ENCODE measurements at places on chromosomes 3 and 15.

DNA sequence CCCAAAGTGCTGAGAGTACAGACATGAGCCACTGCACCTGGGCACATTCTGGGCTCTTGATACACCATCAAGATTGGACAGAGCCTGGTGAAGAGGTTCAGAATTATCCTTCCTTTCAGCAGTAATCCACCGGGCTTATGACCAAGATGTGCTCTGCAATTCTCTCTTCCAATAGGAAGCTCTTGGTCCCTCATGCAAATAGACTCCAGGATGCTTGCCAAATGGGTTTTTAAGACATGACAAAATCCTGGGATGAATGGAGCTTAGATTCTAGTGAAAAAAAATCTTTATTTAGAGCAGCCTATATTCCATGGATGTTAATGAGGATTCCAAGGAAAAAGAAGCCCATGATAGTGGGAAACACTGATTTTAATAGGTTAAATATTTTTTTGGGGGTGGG is 119.1 kb downstream of the SV2B start:
- no peak for DNase-seq

- DNase-seq = no peak
These were observed 28.5 kb downstream of the ACKR4 start for GRCh38 chr3:132625613-132626012.

DNA sequence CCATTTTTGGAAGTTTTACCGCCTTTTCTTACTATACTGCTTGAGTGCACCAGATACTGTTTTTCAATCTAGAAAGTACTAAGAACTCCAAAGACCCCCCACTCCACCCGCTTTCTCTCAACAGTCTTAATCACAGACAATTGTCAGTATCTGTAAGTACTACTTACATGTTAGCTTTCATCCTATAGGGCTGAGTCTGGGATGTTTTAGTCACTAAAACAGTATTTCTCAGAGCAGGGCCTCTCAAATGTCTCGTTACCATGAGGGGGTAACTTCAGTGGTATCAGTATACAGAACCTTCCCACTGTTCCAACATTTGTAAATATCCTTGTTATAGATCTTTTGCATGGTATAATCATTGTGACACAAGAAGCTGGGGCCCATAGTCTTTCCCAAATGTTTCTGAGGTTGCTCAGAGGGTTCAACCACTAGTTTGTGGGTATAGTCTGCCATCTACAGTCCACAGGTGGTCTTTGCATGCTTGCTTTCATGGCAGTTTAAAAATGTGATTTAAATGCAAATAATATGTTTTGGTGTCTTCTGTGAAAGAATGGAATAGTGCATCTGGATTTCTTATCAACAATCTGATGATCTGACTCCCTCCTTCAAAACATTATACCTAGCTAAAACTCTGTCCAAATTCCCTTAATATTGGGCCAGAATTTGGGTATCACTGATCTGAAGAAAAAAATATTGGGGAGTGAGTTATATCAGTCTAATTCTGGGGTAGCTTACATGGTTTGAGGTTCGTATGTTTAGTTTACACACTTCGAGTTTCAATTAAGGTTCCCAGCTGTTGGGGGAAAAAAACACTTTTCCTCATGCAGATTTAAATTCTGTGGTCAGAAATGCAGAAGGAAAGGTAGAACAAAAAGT is 18.0 kb upstream of the DNAJC13 start:
- peak; percentile 36 for DNase-seq

GRCh38 chr3:130543322-130543721 is 26.3 kb downstream of the COL6A6 start:
- no peak for DNase-seq

- no peak for DNase-seq
These were observed 767.1 kb downstream of the NTRK3 start for GRCh38 chr15:87489456-87489855.

- no peak for DNase-seq
These were observed 122.7 kb downstream of the GOLIM4 start for GRCh38 chr3:167973046-167973445.

GRCh38 chr3:65151666-65152065 is 463.9 kb upstream of the ADAMTS9 start:
- DNase-seq = no peak

- DNase-seq = no peak
These were observed 222.3 kb downstream of the UBE2E2 start for GRCh38 chr3:23425410-23425809.

DNA sequence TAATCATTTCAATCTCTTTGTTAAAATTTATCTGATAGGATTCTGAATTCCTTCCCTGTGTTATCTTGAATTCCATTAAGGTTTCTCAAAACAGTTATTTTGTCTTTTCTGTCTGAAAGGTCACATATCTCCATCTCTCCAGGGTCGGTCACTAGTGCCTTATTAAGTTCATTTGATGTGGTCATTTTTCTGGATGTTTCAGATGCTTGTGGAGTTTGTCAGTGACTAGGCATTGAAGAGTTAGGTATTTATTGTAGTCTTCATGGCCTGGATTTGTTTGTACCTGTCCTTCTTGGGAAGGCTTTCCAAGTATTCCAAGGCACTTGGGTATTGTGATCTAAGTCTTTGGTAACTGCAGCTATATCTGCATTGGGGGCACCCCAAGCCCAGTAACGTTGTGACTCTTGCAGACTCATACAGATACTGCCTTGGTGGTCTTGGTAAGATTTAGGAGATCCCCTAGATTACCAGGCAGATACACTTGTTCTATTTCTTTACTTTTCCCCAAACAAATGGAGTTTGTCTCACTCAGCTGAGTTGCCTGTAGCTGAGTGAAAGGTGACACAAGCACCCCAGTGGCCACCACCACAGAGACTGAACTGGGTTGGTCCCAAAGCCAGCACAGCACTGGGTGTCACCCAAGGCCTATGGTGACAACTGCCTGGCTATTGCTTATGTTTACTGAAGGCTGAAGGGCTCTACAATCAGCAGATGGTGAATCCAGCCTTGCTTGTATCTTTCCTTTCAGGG is 18.9 kb upstream of the SLC27A2 start:
- DNase-seq = no peak

- no peak for DNase-seq
These were observed 8.4 kb upstream of the HRH1 start for GRCh38 chr3:11145888-11146287.

GRCh38 chr15:32119694-32120330 is 89.5 kb downstream of the CHRNA7 start:
- no peak for DNase-seq

DNA sequence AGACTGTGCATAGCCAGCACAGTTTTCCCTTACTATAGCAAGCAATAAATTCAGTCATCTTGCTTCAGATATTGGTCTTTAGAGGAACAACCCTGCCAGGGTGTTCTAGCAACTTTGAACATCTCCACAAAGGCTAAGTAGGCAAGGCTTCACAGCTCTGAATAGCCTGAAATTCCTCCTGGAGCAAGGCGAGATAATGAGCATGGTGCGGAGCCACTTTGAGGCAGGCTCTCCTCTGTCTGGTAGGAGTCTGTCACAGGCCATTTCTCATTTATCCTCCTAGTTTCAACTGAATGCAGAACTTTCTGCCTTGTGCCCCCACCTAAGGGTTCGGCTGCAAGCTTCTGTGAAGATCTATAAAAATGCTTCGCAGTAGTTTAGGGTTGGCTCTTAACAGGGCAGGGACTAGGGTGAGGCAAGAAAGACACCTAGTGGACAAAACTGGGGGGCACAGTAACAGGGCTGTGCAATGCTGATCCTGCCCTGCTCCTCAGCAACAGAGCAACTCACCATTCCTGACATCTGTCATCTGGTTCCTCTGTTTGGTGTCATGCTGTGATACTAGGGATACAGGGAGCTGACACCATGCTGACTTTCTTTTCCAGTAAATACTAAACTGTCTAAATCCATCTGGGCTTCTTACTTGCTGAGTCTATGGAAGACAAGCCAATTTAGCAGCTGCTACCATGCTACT is 16.6 kb upstream of the EHHADH start:
- DNase-seq = no peak

DNA sequence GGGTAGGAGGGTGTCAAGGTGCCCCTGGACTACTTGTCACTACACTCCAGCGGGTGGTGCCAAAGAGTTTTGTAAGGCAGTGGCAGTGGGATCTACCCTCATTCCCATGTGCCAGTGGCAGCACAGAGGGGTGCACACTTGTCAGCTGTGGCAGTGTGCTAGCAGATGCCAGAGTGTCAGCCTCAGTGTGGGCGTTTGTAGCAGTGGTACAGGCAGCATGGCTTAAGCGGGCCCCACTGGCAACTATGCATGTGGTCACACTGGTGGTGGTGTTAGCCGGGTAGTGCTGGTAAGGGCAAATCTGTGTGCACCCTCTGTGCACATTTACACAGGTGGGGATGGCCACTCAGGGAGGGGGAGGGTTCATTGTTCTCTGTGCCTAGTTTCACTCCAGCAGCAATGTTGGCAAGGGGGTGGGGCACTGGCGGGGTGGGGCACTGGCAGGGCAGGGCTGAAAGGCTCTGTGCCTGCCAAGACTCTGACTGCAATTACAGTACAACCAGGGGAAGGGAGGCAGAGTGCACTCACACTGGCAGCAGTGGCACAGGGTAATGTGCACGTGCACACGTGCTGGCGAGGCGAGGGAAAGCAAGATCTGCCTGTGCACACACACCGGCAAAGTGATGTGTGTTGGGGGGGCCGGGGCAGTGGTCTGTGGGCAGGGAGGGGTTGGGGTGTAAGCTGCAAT is 31.8 kb downstream of the MYO9A start:
- no peak for DNase-seq

GRCh38 chr3:78562328-78562727 is 1205.5 kb downstream of the ROBO1 start:
- no peak for DNase-seq

- DNase-seq = no peak
These were observed 595.1 kb upstream of the TGFBR2 start for GRCh38 chr3:30011237-30011803.

DNA sequence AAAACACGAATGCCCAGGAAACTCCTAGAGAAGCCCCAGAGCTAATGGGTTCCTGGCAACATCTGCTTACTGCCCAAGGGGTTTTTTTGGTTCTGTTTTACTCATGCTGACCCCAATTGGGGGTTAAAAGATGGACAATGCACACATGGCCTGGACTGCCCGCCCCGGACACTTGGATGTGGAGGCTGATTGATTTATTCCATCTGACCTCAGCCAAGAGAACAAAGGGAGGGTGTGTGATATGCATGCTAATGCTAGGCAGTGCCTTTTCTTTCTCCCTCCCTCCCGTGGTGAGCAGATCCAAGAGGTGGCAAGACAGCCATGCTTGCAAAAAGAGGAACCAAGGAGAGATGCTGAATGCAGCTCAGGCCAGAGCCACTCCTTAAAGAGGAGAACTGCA is 3.3 kb upstream of the LRTM1 start:
- no peak for DNase-seq

DNA sequence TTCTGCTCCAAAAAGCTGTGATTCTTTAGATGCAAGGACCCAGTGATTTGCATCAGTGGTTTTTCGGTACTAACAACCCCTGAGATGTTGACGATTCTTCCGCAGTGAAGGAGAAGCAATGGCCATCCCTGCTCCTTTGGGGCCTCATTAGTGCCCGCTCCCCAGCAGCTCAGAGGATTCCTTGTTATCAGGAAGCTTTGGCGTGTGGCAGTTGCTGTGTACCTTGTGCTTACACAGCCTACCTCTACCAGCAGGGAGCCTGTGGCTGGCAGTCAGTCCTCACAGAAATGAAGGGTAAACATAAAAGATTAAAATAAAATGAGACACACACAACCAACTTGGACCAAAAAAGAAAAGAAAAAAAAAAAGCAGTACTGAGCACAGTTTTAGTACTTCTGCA is 55.2 kb downstream of the CNTN3 start:
- no peak for DNase-seq

DNA sequence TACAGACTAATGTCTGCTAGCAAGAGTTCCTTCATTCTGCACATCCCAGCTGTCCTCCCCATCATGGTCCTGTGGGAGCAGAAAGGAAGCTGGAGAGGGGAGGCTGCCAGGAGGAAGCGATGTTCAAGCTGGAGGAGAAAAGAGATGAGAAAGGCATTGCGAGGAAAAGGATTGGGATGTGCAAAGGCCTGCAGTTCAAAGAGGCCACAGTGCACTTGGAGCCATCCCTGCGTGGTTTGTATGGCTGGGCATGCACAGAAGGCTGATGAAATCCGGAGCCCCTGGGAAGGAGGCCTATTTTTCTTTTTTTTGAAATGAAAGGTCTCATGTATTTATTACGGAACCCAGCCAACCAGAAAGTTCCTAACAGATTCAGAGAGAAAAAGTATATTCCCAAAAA is 22.8 kb downstream of the AMOTL2 start:
- no peak for DNase-seq

All from femur (tissue), 1 donor.